ENCODE measurements at places on chromosomes 3 and 15.

GRCh38 chr3:183313764-183314163 is 60.7 kb downstream of the B3GNT5 start:
- DNase-seq = no peak

- peak; percentile 41 for DNase-seq
Measured at GRCh38 chr3:11803977-11804892, 42.5 kb downstream of the TAMM41 start.

DNA sequence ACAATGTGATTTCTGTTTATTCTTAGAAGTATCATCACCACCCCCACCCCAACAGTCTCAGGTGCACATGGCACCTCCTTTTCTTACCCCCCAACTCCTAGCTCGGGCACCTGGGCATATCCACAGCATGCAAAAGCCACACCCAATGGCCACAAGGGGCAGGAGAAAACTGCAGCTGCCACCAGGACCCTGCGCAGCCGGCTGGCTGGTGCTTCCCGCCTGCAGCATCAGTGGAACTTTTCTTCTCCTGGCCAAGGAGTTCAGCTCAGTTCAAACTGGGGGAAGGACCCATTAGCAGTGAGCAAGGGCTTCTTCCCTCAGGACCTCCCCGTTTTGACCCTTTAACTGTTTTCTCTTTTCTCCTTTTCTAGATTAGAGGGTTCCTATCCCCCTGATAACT is 44.8 kb downstream of the TM4SF18 start:
- DNase-seq = no peak

- DNase-seq = no peak
Measured at GRCh38 chr15:63200464-63201249, 11.3 kb downstream of the RAB8B start.

DNA sequence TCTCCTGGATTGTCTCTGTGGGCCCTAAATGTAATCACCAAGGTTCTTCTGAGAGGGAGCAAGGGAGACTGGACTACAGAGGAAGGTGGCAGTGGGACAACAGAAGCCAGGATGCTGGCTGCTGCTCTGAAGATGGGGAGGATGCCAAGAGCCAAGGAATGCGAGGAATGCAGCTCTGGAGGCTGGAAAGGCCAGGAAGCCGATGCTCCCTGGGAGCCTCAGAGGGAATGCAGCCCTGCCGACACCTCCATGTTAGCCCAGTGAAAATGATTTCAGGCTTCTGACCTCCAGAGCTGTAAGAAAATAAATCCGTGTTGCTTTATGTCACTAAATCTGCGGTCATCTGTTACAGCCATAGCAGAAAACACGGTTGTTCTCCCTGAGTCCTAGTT is 44.1 kb downstream of the UMPS start:
- DNase-seq = no peak

DNA sequence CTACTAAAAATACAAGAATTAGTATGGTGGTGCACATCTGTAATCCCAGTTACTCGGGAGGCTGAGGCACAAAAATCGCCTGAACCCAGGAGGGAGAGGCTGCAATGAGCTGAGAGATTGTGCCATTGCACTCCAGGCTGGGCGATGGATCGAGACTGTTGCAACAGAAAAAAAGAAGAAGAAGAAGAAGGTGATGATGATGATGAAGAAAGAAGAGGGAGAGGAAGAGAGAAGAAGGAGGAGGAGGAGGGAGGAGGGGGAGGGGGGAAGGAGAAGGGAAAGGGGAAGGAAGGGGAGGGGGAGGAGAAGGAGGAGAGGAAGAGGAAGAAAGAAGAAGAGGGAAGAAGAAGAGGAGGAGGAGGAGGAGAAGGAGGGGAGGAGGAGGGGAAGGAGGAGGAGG is 33.2 kb upstream of the ZNF710 start:
- no peak for DNase-seq

GRCh38 chr3:12423918-12424630 is 60.2 kb upstream of the TSEN2 start:
- DNase-seq = no peak

GRCh38 chr15:45435124-45435903 is 57.0 kb upstream of the GATM start:
- no peak for DNase-seq

- DNase-seq = no peak
Measured at GRCh38 chr15:100261302-100262240, 80.2 kb downstream of the ADAMTS17 start.

DNA sequence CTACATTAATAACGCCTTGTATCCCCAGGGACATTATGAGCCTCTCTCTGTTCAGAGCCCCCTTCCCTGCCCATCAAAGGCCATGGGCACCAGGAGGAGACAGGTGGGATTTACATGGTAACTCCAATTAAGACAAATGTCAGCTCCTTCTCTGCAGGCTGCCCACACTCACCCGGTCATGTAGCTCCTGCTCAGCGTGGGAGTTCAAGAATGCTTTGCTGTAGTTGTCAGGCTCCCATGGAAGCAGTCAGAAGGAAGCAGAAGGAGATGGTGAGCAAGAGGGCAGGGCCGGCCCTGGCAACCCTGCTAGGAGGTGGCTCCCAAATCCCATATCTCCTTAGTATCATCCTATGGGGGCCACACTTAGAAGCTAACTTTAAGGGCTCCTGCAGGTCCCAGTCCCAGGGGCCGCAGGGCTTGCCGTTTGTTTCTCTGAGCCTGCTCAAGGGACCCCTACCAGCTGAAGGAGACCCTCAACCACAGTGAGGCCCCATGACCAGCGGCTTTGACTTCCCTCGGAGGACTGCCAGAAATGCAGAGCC is 218.4 kb upstream of the TLE3 start:
- DNase-seq = no peak

DNA sequence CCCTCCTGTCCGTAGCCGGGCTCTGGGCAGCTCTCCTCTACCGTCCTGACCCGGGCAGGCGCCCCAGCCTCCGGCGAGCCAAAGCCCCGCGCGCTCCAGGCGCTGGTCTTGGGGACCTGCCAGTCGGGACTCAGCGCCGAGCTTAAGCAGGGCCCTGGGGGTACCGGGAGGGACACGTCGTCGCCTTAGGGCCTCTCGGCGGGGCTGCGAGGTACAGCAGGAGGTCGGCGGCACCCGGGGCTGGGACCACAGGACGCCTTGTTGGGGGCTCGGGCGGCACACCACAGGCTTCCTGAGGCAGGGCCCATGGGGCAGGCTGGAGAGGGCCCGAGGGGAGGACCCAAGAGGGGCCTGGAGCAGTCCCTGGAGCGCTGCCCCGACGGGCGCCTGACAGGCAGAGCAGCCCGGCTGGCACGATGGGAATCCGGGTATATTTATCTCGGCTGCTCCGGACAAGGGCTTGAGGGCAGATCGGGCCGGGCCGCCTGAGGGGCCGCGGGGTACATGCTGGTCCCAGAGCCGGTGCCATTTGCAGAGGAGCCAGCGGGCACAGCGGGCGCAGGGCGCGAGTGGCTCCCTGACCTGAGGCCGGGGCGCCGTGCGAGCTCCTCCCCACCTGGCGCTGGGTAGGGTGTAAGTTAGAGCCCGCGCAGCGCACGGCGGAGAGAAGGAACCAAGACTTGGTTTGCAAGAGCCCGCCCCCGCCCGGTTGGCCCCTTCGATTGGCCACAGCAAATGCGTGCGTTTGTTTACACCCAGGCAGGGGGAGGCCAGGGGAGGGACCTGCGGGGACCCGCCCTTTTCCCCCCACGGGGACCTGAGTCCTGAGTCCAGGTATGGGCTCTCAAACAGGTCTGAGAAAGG is 574 bp downstream of the SLC38A3 start:
- DNase-seq = no peak

GRCh38 chr15:65805019-65805745 is 13.1 kb upstream of the DENND4A start:
- DNase-seq = no peak

GRCh38 chr15:65595960-65596359 is 15.0 kb downstream of the INTS14 start:
- no peak for DNase-seq

DNA sequence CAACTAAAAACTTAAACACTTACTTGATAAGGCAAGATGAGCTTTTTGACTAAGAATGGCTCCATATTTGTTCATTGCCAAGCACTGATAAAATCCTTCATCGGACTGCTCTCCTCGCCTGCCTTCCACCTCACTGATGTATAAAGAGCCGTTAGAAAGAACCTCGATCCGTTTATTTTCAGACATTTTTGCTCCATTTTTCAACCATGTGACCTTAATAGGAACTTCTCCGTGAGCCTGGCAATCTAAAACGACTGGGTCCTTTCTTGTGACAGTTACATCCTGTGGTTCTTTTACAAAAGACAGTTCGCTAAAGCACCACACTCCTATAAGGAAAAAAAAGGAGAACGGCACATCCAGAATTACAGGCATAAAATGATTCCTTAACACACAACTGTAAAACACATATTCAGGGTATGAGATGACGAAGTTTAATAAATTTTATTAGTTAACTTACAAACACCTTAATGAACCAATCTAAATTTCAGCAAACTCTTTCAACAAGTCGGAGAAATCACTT is 2.5 kb downstream of the PRTG start:
- no peak for DNase-seq

DNA sequence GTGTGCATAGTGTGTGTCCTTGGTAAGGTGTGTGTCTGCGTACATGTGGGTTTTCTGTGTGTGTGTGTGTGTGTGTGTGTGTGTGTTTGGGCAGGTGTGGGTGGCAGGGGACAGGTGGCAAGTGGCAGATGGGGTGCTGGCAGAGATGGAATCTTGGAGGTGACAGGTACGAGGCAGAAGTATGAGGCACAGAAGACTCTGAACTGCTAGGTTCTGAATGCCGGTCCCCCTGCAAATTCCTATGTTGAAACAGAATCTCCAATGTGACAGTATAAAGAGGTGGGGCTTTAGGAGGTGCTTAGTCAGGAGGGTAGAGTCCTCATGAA is 29.8 kb downstream of the SRPRB start:
- no peak for DNase-seq

DNA sequence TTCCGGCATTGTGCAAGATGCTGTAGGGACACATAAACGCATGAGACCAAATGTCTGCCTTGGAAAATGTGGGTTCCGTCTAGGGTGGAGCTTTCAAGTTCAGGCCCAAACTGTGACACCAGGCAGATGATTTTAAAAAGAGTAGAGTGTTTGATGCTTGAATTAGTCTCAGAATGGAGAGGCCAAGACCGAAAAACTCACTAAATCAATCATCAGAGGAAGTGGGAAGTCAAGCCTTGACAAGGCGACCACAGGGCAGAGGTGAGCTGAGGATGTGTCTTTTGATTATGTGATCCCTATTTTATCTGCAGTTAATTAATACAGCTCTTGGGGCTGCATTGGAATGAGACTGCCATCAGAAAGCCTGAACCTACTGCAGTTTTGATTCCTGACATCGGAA is 275.4 kb downstream of the ABHD5 start:
- no peak for DNase-seq

- no peak for DNase-seq
Measured at GRCh38 chr3:50251220-50251619, 15.2 kb downstream of the GNAI2 start.

DNA sequence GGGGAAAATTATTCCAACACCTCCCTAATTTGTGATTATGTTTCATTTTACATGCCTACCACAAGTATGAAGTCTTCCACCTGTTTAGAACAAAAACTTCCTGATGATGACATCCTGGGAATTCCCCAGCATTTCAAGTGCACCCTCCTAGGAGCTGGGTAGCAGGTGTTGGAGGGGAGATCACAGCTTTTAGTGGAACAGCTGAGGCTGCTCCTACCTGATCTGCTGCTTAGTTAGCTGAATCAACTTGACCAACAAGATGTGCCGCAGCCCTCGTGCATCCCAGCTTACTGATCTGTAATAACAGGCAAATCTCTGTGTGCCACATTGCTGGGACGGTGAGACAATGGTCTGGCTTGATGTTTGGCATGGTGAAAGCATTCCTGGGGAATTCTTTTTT is 29.7 kb downstream of the TRAK1 start:
- no peak for DNase-seq

GRCh38 chr3:141941093-141941492 is 64.7 kb downstream of the ATP1B3 start:
- DNase-seq = no peak

GRCh38 chr15:56786966-56787365 is 53.7 kb upstream of the ZNF280D start:
- DNase-seq = peak; percentile 13

- DNase-seq = no peak
Measured at GRCh38 chr15:68199340-68199739, 5.8 kb downstream of the CALML4 start.

- DNase-seq = no peak
Measured at GRCh38 chr3:3589715-3590130, 209.5 kb upstream of the LRRN1 start.

GRCh38 chr15:70569091-70569713 is 194.2 kb downstream of the UACA start:
- no peak for DNase-seq

- no peak for DNase-seq
Measured at GRCh38 chr3:120852412-120852811, 55.6 kb upstream of the STXBP5L start.

DNA sequence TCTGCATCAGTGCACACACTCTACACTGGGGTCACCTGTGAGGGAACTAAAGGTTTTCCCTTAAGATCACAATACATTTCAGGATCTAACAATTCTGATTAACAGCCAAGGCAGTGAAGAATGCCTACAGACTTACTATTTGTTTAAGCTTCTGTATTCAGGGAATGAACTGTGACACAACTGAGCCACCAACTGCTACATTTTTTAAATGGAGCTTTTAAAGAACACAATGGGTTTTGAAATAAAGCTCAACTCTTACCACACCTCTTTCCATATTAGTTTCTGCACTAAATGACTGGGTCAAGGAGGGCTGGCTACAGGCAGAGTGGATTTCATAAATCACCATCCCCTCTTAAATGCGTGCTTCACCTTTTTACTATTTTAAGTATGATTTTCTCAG is 100.2 kb downstream of the TMCC1 start:
- DNase-seq = no peak

DNA sequence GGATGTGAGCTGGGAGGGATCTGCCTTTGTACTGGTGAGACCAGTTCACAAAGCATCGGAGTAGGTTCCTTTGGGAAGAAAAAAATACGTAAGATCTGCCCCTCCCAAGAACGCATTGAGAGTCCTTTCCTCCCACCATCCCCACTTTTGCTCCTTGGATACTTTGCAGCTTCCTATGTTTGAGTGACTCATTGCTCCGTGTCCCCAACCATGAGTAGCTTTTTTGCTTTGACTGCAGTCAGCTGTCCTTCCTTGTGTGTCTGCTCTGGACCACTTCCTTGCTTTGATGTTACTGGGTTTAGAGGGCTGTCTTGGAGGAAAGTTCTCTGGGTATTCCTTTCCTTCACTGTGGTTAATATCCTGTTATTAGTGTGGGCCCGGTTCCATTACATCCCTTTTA is 43.2 kb upstream of the PTPN23 start:
- no peak for DNase-seq

Data from GM12892 (cell line).